ENCODE measurements at places on chromosomes 12 and 14.

DNA sequence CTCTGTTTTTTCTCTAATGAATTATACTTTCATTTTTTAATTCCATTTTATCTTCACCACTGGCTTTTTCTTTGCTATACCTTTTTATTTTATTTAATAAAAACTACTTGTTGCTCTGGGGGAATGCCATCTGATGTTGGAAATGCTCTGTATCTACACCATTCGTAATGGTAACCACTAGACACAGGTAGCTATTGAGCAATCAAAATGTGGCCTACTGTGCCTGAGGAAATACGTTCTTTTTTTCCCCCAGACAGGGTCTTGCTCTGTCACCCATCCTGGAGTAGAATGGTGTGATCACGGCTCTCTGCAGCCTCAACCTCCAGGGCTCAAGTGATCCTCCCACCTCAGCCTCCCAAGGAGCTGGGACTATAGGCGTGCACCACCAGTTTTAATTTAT lies 140.2 kb downstream of the FUT8 start:
- no peak for DNase-seq

- no peak for DNase-seq
Measured at GRCh38 chr12:47841501-47841900, 21.8 kb upstream of the HDAC7 start.

DNA sequence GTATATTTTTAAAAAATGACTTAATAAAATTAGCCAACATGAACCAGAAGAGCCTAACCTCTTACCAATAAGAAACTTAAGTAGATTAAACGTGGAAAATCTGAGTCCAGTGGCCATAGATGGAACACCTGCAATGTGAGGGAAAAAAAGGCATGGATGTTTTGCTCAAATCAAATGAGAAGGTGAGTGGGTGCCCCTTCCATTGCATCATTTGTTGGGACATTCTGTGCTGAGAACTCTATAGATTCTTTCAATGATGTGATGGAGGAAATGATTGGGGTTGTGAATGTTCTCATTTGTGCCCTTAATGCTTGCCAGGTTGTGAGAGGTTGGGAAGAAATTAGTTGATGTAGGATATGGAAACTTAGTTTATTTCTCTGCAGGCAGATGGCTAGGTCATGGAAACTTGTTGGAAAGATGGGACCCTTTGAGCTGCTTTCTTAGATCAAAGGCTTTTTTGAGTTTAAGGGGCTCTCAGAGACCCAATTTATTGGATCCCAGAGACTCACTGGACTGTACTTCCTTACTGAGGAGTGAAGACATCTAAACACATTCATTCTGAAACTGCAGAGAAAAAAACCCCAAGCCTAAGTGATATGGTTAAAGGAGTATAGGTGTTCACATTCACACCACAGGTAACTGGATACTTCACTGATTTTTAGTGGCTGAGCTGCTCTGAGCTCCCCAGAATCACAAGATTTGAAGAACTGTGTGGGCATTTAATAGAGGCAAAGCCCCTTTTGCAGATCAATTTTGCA lies 95.9 kb downstream of the DACT1 start:
- DNase-seq = peak; percentile 27

DNA sequence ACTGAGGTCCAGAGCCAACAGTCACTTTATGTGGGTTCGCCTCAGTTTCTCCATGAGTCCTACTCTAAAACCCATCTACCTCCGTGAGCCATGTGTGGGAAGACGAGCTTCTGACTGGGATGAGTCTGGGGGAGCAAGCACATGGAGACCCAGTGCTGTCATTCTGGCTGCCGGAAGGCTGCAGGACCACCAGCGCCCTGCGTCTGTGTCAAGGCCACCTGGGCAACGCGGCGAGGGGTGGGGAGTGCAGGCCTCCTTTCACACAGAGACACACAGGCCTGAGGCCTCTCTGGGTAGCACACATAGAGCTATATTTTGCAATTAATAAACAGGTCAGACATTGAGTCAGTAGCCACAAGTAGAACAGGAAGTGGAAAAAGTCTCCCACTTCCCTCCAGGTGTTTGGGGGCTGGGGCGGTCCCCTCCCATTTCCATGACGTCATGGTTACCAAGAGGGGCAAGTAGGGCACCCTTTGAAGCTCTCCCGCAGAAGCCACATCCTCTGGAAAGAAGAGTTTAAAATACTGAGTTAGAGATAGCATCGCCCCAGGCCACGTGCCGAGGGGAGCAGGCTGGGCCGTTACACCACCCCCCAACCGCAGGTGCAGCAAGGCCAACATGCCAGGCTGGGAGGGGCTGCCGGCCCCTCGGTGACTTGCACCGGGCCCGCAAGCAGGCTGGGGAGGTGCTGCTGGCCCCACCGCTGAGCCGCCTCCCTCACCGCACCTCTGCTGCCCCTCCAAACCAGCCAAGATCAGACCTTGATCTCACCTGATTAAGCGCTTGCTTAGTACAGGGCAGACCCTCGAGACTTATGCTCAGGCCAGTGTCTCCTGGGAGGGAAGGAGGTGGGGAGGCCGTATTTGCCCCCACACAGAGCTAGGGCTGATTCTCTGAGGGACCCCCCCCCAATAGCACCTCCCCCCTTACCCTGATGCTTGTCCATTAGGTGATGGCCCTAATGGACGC lies 32.7 kb downstream of the DAD1 start:
- DNase-seq = peak; percentile 99

DNA sequence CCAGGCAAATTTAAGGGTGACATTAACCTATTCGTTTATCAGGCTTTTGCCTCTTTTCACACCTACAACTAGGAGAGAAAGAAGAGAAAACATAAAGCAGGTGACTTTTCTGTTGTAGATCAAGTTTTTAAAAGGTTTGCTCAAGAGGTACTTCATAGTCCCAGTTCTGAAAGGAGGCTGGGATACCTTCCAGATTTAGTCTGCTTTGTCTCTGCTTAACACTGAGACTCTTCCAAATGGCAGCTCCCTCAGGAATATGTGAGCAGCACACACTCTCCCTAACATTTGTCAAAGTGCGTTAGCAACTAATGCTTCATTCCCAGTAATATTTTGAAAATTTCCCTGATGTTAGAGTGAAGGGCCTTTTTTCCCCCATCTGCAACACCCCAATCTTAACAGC lies 133.7 kb upstream of the RASSF8 start:
- no peak for DNase-seq

- DNase-seq = no peak
Measured at GRCh38 chr12:77786675-77787074, 44.0 kb upstream of the NAV3 start.

- no peak for DNase-seq
Measured at GRCh38 chr12:76272287-76272686, 75.9 kb downstream of the BBS10 start.

- peak; percentile 6 for DNase-seq
Measured at GRCh38 chr14:61866932-61867920, 105.0 kb downstream of the SNAPC1 start.

GRCh38 chr12:102513739-102514138 lies 33.4 kb upstream of the IGF1 start:
- DNase-seq = no peak

GRCh38 chr12:77402716-77403115 lies 337.3 kb upstream of the E2F7 start:
- no peak for DNase-seq

- no peak for DNase-seq
Measured at GRCh38 chr12:11744410-11744801, 94.9 kb downstream of the ETV6 start.

DNA sequence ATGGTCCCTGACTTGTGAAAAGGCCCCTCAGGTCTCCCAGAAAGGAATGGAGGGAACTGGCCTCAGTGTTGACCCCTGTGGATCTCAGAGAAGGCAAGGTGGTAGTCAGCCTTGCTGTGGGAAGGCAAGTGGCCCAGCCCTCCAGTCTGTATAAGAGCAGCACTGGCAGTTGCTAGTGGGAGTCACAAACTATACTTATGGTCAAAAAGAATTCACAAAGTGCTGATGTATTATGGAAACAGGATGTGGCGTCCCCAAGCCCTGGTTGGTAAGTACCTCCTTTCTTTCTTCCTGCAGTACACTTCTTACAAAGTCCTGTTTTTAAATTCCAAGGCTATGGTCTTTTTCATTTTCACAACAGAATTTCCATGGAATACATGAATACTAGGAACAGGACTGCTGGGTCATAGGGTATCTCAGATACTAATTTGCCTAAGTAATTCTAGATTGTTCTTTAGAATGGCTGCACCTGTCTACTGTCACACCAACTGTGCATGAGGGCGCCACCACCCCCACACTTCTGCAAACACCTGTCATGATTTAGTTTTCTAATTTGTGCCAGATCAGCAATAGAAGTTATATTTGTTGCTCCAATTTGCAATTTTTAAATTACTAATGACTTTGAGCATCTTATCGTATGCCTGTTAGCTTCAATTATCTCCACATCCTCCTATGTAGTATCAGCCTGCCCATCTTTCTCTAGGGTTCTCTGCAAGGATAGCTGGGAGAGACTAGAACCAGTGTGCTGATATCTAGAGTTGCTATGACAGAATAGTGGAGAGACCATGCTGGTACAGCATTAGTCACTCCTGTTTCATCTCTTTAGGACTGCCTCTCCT lies 40.7 kb upstream of the TMEM263 start:
- DNase-seq = peak; percentile 48

DNA sequence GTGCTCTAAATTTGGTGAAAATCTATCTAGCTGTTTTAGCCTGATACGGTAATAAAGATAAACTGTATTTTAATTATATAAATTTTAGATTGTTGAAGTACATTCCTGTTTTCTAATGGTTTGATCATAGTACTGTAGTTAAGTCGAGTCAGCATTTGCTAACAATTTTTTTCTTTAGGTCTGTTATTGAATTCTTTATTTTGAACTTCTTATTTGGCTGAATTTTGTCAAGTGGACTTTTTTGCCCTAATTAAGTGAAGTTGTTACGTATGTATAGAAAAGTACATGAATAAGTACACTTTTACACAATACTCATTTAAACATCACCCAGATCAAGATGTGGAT lies 66.8 kb downstream of the VRK1 start:
- DNase-seq = no peak

GRCh38 chr14:51318813-51319597 lies 79.0 kb downstream of the TMX1 start:
- no peak for DNase-seq

GRCh38 chr14:87810711-87811110 lies 182.3 kb downstream of the GALC start:
- peak; percentile 0 for DNase-seq

- no peak for DNase-seq
Measured at GRCh38 chr14:53536446-53536845, 383.3 kb upstream of the DDHD1 start.

GRCh38 chr14:94145902-94146527 lies 16.6 kb upstream of the IFI27L2 start:
- no peak for DNase-seq

GRCh38 chr12:26692407-26692806 lies 140.6 kb downstream of the ITPR2 start:
- no peak for DNase-seq

DNA sequence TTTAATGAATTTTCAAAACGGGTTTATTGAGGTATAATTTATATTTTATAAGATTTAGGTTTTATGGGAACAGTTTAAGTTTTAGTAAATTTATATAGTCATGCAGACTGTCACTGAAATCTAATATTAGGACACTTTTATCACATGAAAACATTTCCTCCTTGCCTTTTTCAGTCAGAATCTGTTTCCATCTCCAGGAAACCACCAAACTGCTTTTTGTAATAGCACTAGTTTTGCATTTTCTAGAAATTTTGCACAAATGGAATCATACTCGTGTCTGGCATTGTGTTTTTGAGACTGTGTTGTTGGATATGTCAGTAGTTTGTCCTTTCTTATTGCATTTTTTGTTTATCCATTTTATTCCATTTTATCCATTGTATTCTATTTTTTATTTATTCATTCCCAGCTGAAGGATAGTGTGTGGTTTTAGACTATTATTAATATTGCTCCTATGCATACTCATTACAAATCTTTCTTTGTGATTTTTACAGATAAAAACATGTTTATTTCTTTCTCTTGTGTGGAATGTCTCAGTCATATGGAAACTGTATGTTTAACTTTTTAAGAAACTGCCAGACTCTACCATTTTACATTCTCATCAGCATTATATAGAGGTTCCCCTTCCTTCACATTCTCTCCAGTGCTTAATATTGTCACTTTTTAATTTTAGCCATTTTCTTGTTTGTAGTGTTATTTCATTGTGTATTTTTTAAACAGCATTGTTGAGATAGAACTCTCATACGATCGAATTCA lies 26.5 kb downstream of the PALS1 start:
- peak; percentile 19 for DNase-seq

DNA sequence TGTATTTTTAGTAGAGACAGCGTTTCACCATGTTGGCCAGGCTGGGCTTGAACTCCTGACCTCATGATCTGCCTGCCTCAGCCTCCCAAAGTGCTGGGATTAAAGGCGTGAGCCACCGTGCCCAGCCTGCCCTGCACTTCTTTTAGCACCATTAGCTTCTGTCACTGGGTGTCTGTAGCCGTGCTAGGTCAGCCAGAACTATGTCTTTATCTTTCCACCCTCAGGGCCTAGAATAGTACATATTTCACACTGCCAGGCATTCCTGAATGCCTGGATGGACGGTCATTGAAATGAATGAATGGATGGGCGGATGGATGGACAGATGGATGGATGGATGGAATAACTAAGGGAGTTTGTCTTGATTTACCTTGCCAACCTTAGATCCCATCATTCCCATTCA lies 33.7 kb downstream of the FBXL14 start:
- DNase-seq = no peak

- DNase-seq = no peak
Measured at GRCh38 chr14:71742485-71742884, 189.7 kb upstream of the RGS6 start.

DNA sequence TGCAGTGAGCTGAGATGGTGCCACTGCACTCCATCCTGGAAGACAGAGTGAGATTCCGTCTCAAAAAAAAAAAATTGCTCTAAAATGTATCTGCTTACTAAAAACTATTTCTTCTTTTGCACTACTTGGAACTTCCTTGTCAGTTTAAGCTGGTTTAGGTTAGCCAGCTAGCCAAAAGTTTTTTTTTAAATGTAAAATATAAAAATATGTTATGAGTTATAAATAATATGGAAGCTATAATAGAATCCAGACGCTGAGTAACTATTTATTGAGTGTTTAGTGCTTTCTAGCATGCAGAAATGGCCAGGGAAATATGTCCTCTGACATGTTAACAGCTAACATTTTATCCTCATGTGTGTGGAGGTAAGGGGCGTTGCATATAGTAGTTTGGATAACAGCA lies 85.6 kb downstream of the PLEKHA5 start:
- no peak for DNase-seq

GRCh38 chr12:2679816-2680675 lies 114.7 kb upstream of the FKBP4 start:
- no peak for DNase-seq

DNA sequence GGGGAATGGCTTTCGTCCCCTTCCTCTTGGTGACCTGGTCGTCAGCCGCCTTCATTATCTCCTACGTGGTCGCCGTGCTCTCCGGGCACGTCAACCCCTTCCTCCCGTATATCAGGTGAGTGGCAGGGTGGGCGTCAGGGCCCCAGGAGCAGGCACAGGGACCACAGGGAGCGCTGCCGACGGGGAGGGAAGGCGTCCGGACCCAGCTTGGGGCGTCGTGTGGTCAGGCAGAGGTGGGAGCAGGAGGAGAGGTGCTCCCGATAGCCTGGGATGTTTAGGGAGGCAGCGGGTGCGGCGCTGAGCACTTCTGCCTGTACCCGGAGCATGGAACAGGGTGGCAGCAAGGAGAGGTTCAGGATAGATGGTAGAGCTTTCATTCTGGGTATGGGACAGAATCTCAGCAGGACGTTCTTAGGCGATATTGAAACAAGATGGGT lies 444 bp downstream of the DRAM1 start:
- DNase-seq = no peak
